ENCODE measurements at places on chromosomes 2 and 18.

DNA sequence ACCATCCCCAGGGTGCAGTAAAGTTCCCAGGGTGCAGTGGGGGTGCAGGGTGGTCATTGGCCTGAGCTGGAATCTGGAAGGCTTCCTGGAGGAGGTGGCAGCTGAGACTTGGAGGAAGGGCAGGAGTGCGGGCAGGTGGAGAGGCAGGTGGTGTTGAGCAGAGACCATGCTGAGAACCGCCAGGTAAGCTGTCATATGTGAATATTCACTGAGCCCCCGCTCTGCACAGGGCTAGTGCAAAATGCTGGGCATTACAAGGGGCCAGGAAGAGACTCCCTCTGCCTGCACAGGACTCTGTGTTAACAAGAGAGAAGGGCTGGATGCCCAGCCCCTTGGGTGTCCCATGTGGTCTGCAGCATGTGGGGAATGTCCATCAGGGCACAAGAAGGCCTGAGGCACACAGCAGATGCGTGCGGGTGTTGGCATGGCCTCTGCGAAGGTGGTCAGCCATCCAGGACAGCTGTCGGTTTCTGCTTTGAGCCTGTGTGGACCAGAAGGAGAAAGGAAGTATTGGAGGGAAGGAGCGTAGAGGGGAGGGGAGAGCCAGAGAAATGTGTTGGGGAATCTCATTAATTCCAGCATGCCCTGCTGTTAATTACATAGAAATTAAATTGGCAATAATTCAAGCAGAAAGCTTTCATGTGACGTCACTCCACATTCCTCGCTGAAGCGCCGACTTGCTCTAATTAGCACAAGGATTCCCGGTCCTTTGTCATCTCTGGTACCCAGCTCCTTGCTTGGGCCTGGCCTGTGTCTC is 62.8 kb upstream of the OTOS start:
- no peak for DNase-seq

DNA sequence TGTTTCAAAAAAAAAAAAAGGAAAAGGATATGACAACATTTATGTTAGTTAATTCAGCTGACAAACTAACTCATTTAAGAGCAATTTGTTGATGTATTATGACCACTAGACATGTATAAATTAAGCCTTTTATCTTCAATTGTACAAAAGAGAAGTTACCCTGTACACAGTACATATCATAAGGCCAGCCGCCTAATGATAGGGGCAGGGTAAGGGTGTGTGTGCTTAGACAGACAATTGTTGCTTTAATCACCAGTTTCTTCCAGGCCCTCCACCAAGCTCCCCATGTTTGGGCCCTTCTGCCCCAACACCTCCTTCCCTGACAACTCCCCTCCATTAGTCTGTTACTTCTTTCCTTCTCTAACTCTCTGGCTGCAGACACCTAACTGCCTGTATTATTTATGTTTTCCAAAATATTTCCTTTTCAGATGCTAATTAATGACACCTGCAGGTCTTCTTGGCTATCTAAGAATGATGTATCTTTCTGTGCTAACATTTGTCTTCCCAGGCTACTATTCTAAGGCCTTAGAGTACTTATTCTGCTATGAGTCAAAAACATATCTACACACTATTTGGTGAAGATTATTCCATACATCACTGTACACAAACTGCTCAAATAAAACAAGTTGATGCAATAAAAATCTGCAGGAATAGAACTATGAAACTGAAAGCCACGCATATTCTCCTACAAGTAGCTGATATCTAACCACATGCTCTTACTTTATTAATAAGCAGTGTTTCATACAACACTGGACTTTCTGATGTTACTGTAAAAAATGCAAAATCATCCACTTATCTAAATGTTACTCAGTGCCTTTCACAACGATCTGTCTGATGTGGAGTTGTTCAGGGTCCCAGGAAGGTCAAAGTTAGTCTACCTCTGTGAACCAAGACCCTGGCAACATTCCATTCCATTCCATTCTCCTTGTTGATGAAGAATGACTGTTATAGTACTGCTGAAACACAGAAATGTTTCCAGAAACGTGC is 26.4 kb downstream of the TMEM131 start:
- no peak for DNase-seq

DNA sequence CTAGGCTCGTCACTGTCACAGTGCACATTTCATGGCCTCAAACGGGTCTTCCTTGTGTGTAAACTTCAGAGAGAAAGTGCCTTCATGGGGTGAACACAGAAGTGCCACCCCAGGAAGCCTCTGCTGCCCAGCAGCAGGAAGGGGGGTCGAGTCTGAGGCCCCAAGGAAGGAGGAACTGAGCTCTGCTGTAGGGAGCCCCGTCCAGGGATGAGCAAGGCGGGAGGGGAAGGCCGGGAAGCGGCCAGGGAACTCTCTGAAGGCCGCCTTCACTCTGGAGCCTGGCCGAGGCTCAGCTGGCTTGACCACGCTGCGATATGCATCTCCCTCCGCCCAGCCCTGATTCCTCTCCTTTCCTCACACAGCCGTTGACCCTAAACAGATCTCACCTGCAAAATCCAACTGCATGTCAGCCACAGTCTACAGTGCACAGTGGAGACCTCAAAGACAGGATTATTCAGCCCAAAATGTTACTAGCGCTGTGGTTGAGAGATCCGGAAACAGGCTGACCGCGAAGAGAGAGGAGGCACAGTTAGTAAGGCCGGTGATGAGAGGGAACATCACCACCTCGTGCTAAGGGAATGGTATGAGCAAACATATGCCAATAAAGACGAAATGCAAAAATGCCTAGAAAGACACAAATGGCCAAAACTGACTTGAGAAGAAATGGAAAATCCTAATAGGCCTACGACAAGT is 34.2 kb upstream of the CTDP1 start:
- no peak for DNase-seq

- DNase-seq: no peak
Measured at GRCh38 chr2:241804326-241805229, 4.4 kb upstream of the NEU4 start.

- DNase-seq: no peak
Measured at GRCh38 chr2:9391961-9392720, 31.2 kb downstream of the ITGB1BP1 start.

GRCh38 chr18:80249217-80250093 is 2.1 kb upstream of the PARD6G start:
- no peak for DNase-seq

- no peak for DNase-seq
Measured at GRCh38 chr2:19837235-19837766, 64.5 kb downstream of the TTC32 start.

- no peak for DNase-seq
Measured at GRCh38 chr18:24539866-24540617, 79.6 kb downstream of the HRH4 start.

DNA sequence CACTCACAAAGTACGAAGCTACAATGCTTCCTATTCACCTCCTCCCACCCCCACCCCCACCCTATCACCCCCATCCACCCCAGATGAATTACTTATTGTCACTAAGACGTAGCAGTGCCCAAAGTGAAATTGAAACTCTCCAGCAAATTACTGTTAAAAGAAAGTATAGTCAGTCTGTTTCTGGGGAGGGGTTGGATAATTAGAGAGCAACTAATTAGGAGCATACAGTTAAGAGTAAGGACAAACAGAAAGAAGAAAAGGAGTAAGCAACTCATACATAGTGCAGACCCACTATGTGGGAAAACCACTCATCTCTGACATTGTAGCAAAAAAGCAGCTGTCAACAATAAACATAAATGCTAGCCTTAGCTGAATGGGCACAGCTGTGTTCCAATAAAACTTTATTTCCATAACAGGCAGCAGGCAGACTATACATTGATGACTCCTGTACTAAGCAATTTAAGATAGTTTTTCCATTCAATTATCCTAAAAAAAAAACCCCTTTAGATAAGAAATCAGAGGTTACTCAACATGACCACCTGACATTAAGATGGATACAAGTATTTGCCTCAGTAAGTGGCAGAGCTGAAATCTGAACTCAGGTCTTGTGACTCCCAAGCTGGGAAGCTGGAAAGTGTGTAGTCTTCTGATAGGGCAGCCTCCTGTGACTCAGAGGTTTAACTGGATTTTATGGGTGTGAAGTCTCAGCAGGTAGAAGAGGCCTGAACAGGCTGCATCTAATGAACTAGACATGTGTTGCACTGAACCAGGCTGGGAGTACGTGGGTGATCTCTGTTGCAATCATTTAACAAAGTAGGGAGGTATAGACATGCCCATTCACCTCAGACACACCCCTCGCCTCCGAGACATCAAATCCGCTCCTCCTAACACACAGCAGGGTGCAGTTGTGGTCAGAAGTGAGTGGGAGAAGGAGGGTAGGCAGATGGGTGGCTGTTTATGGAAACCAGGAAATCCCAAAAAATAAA is 171.8 kb upstream of the KLF7 start:
- no peak for DNase-seq

DNA sequence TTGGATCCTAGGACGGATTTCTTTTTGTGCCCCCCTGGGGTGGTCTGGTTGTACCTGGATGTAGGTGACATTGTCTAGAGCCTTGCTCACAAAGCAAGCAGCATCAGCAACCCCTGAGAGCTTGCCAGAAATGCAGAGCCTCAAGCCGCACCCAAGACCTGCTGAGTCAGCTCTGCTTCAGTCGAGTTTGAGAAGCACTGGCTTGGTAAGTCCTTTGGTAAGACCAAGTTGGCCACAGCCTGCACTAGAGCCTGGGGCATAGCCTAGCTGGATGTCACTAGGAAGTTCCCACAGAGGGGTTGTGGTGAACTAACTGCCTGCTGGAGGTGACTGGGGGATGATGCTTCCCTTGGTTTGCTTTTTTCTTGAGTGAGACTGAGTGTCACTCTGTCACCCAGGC is 6.2 kb downstream of the ABCG5 start:
- no peak for DNase-seq

DNA sequence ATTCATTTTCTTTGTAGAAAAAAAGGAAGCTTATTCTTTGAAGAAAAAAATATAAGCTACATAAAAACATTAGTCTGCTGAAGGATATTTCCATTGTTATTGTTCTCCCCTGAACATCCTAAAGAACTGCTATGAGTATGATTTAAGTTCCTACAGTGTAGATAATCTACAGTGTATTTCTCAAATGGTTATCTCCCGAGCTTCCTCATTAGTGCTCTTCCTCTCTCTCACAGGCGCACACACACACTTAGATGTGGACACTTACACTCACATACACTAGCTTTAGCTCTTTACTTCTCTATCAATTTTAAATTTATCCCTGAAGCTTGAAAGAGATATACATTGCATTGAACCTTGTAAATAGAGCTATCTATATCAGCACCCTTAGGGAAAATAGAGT is 681.0 kb downstream of the KCNJ3 start:
- DNase-seq: no peak
